Anterior cingulate cortex (tissue), 58 donors: ENCODE measurements at places on chromosomes 2 and 18.

DNA sequence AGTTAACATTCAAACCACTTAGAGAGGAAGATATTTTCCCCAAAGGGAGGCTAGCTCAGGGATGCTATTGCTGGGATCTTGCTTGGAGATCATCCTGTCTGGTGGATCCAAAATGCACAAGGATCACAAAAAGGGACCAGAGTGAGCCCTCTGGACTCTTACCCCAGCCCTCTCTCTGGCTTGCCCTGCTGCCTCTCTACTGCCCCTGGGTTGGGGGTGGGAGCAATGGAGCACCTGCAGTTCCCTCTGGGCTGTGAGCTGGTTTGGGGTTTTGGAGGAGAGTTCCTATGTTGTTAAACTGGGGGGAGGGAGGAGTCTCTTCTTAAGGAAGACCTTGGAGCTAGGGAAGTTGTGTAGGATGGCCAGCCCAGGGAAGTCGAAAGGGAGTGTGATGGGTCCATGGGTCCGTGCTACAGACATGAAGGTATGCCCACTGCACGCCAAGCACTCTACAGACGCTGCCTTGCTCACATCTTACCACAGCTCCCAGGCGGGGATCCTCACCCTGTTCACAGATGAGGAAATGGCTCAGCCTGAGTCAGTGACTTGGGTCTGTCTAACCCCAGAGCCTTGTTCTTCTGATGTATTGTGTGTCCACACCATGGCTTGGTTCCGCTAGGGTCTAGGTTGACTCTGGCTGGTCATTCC lies 3.8 kb downstream of the LBH start:
- no peak for DNase-seq

DNA sequence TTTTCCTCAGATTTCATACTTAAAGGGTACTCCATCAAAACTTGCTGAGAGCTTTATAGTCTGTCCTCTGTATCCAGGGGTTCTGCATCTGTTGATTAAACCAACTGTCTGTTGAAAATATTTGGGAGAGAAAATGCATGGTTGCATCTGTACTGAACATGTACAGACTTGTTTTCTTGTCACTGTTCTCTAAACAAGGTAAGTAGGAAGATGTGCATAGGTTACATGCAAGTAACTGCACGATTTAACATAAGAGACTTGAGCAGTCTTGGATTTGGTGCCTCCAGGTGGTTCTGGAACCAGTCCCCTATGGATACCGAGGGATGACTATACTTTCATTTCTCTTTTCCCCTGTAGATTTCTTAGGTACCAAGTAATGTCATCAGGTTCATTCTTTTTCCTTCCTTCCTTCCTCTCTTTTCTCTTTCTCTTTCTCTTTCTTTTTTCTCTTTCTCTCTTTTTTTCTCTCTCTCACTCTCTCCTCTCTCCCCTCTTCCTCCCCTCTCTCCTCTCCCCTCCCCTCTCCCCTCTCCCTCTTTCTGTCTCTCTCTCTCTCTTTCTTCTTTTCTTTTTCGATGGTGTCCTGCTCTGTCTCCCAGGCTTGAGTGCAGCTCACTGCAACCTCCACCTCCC lies 23.2 kb downstream of the ADNP2 start:
- DNase-seq: no peak

GRCh38 chr2:86556508-86556907 lies 6.7 kb downstream of the CHMP3 start:
- no peak for DNase-seq

DNA sequence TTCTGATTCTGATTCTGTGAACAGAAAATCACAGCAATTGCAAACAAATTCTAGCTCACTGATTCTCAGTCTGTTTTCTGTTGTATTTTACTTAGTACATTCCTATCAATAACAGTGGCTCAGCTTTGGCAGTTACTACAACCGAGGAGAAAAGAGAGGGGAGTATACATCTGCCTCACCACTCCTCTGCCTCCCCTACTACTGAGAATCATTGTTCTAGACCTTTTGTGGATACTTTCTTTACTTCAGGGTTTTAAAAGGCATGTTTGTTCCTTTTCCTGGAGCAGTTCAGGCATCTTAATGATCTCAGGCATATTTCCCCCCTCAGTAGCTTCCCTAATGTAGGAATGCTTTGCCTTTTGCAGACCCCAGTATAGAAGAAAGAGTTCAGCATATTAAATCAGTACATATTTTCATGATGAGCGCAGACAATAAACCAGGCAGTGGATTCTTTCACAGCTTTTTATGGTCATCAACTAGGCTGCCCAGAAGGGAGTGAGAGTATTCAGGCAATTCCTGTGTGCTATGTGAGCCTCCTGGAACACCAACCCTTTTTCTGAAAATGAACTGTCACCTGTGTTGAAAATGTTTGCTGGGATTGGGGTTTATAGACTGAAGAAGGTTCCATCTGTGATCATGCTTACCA lies 10.3 kb downstream of the STAMBP start:
- DNase-seq: no peak

DNA sequence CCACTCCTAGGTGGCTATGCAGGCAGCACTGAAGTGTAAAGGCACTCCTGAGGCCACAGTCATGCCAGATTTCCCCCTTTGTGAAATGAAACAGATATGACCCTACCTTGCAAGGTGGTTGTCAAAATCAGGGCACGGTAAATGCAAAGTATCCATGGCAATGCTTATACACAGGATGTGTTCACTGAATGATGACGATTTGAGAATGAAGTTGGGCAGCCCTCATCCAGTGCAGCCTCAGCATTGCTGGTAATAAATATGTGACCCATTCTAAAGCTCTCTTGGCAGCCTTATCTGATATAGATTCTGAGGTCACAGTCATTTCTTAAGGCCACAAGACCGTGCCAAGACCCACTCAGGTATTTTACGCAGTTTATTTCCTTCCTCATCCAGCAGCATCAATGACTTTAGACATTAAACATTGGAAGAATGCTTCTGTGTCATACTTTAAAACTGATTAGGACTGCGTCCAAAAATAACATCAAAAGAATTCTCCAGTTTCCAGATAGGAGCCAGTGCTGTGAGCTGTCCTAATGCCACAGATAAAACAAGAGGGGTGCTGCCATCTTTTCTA lies 125.5 kb upstream of the SERTAD2 start:
- DNase-seq: no peak

- no peak for DNase-seq
Observed at GRCh38 chr18:70981400-70982140, 692.7 kb downstream of the SOCS6 start.

- DNase-seq: peak; percentile 11
Observed at GRCh38 chr2:237060534-237061312, 25.0 kb upstream of the COPS8 start.

DNA sequence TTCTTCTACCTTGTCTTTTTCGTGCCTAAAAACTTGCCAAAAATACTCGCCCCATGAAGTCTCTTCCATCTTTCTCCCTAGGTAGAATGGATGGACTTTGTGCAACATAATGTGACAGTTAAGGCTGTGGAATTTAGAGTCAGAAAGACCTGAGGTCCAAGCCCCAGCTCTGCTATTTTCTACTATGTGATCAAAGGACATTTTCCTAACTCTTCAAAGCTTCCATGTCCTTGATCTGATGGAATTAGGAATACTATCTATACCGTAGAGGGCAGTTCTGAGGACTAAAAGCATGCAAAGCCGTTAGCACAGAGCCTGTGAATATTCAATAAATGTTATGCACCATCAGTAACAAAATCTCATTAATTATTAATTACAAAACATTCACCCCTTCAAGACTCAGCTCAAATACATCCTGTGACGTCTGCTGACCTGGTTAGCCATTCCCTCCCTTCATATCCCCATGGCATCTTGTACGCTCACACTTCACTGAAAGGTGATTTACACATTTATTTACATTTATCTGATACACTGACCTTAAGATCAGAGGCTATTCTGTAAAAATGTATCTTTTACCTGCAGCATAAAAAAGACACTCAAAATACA lies 15.1 kb downstream of the IWS1 start:
- DNase-seq: no peak

- no peak for DNase-seq
Observed at GRCh38 chr18:54140641-54141040, 83.8 kb downstream of the MBD2 start.

GRCh38 chr2:69033461-69034095 lies 20.6 kb downstream of the ANTXR1 start:
- DNase-seq: no peak

DNA sequence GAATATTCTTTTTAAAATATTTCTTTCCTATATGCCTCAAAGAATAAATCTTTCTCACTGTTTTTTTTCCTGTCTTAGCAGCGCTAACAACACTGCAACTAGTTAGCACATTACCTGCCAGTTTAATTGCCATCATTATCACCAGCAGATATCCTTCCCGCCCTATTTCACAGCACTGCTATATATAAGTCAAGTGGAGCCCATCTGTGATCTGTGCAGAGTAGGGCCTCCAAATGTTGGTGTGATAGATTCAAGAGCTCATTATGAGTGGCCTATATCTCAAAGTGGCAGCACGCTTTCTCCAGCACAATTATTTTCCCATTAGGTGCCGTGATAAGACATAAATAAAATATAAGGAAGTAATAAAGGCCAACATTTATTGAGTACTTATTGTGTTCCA lies 19.8 kb upstream of the RGPD4 start:
- no peak for DNase-seq
